ENCODE measurements at places on chromosomes 7 and 10.
A peak's percentile ranks its signal among the peaks of the same experiment; 100 is the strongest.

GRCh38 chr7:83413831-83414230, 235.1 kb downstream of the SEMA3E start:
- no peak for DNase-seq

DNA sequence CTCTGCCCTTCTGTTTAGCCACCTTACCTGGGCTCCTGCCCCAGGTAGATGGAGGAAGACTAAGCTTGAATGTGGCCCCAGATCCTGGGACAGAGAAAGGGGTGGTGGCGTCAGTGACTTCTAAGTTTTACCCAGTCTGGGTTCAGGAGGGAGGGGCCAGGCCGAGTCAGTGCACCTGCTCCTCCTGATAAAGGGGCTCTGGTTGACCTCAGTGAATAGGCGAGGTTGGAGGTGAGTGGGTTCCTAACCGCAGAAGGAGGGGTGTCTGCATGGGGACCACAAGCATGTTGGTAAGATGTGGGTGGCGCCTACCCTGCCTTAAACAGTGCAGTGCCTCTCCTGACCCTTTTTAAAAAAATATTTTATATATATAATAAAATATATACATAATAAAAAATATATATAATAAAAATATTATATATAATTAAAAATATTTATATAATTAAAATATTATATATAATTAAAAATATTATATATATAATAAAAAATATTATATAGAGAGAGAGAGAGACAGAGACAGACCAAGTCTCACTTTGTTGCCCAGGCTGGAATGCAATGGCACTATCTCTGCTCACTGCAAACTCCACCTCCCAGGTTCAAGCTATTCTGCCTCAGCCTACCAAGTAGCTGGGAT, 97.3 kb upstream of the GTF2I start:
- DNase-seq, result no peak

GRCh38 chr10:17228091-17229015, at the start of gene VIM:
Gene VIM (plus strand): TSS chr10:17228241. CDS start chr10:17229423, 1,182 bp downstream.
- peak; percentile 71 for DNase-seq

DNA sequence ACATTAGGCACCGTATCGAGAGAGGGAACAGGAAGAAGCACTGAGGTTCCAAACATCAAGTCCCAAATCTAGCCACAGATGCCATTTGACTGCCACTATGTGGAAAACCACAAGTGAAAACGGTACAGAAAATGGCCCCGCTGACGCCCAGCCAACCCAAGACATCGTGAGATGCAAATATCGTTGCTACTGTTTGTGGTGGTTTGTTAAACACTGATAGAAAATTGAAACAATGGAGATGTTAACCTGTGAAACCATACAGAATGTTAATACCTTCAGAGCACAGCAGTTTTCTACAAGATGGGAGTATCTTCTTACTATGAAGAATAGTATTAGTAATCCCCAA, 152.4 kb upstream of the LRRTM3 start:
- DNase-seq, result no peak

- DNase-seq, result no peak
Observed at GRCh38 chr10:92696606-92697383, 7.0 kb downstream of the HHEX start.
